Fibroblast of skin of right biceps (primary cell): ENCODE measurements at places on chromosomes 16 and 17.

GRCh38 chr16:3025032-3026002, 1.5 kb downstream of the THOC6 start:
- no peak for DNase-seq

GRCh38 chr17:75634376-75634740, 1.1 kb downstream of the SMIM5 start:
- DNase-seq, result no peak

DNA sequence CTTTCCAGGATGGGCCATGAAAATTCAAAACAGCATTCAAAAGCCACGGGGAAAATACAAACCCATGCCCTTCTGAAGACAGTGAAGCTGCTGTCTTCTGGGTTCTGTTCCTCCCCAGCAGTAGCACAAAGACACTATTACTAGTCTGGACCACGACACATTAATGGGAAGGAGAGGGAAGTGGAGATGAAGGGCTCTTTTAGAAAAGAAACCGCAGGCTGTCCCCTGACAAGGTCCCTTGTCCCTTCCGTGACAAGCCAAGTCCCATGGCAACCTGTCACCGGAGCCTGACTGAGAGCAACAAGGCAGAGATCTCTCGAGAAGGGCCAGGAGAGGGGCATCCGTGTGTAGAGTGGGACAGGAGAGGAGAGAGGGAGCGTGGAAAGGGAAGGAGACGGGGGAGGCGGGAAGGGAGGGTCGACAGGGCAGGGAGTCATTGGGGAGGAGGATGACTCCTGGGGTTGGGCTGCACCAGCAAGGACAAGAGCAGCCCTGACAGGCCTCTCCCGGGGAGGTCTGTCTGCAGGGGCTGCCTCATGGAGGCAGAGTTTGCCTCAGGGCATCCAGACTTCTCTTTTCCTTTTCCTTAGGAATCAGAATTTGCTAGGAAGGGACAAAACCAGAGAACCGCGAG, 436.2 kb downstream of the SLC39A11 start:
- DNase-seq, result no peak

GRCh38 chr17:69928611-69929010, 146.4 kb upstream of the KCNJ16 start:
- DNase-seq, result no peak

- DNase-seq, result peak; percentile 24
Observed at GRCh38 chr17:64117981-64118979, 11.7 kb downstream of the ERN1 start.

GRCh38 chr16:13244770-13245169, 343.4 kb downstream of the SHISA9 start:
- DNase-seq, result no peak

DNA sequence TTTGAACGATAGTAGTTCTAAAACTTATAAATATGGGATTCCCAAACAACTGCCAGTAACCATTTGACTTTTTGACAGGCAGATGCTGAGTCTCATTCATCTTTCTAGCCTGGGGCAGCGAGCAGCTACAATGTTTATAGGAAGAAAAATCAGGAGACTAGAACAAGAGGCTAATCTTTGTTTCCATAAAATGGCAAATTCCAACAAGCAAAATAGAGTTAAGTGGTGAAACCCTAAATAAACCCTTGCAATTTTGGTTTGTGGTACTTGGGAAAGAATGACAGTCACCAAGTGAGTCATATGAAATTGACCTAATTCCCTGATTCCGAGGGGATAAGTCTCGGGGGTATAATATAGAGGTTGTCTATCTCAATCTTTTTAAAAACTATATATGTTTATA, 27.3 kb upstream of the HS3ST2 start:
- DNase-seq, result peak; percentile 21

DNA sequence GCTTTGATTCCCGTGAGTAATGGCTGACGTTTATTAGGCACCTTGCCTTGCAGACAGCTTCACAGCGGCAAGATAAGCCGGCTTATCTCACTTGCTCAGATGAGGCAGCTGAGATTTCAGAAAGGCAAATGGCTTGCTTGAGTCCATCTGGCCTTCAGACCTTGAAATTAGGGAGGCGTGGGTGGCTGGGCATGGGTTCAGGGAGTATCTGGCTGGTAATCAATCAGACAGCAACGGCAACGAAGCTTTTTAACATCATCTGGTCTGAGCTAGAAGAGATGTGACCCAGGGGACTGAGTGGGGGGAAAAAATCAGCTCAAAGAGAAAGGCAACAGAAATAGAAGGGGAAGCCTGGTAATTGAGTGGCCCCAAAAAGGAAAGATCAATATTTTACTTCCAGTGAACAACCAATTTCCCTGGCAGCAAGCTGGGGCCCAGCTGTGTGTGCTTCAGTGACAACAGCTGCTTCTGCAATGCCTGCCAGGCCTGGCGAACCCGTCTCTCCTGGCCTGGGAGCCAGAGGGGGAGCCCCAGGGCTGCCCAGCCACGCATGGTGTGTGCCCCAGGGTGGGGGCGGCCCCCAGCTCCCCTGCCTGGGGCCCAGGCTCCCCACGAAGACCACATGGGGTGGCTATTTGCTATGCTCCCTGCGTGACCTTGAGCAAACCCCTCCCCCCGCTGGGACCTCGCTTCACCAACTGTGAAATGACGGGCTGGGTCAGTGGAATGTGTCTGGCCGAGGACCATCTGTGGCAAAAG, 34.0 kb downstream of the RAB11FIP4 start:
- DNase-seq, result no peak

- DNase-seq, result no peak
Observed at GRCh38 chr17:33564146-33564545, 271.1 kb upstream of the ASIC2 start.

GRCh38 chr17:2111691-2112090, 56.8 kb downstream of the HIC1 start:
- peak; percentile 97 for DNase-seq

- peak; percentile 30 for DNase-seq
Observed at GRCh38 chr17:41547378-41547841, 19.3 kb upstream of the KRT19 start.

DNA sequence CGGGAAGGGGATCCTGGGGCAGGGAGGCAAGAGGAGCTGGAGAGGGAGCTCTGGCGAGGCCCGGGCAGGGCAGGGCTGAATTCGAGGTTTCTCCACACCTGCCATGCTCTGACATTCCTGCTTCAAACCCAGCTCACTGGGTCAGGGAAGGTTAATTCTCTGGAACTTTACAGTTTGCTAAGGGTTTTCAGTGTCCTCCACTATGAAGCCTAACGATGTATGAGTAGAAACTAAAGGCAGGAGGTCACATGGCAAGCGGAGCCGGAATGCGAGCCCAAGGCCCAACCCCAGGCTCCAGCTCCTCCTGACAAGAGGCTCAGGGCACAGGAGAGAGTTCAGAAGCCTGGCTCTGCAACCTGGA, 29.2 kb downstream of the DCAKD start:
- no peak for DNase-seq

GRCh38 chr16:57388359-57389086, 16.0 kb upstream of the CCL17 start:
- DNase-seq, result no peak

DNA sequence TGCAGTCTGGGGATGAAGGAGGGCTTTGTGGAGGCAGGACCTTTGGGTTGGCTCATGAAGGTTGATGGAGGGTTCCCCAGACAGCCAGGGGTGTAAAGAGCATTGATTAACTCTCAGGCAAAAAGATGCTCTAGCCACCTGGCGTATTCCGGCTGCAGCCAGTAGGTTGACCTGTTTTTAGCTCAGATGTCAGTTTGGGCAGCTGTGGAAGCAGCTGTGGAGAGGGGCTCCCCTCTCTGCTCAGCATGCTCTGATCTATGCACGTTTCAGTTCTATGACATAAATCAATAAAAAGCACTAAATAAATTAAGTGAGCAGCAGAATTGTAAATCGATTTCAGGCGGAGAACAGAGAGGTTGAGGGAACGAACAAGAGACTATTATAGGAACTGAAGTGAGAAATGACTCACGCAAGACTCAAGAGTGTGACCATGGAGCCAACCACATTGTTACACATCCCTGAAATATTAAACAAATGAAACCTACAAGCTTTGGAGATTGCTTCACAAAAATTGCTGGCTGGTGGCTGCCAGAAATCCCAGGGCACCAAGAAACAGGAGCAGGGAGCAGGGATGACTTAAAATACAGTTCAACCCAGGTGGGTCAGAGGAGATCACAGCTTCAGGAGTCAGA, 111.9 kb downstream of the GSG1L start:
- no peak for DNase-seq

GRCh38 chr16:72908362-72909167, 139.4 kb downstream of the ZFHX3 start:
- no peak for DNase-seq

DNA sequence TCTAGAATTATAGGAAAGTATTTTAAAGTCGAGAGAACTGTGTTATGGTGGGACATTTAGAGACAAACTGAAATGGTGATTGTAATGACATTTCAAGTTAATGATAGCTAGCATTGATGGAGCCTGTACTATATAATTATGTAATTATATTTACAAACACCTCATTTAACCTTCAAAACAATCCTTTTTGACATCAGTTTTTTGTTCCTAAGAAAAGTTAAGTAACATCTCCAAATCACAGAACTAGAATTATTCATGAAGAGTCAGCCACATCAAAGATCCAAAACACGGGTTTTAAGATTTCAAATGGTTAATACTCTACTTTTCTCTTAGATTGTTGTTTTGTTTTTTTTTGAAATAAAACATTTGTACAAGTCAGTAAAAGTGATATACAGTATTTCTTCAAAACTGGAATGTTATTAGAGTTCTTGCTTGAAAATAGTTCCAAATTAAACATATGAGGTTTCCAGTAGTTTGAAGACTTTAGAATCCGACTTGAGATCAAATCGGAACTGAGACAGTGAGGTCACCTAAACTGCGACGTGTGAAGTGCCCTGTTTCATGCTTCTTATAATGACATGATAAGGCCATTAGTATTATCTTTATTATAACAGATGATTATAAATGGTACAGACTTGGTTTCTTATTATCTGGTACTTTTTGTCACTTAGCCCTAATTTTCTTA, 264.9 kb upstream of the TBX2 start:
- no peak for DNase-seq

DNA sequence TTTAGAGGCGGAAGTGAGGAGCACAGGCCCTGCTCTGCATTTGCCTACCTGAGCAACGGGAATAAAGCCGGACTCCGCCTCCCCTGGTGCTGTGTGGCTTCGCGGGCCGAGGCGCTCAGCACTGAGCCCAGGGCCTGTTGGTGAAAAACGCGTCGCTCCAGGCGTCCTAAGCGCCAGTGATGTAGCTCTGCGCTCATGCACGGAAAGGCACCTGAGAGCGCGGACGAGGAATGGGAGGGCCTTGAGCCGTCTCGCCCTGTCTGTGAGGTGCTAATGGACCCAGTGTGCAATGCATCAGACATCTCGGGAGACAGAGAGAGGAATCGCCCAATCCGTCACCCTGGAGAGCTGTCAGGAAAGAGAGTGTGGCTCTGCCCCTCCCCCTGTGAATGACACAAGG, 17.2 kb upstream of the ATP2A3 start:
- DNase-seq, result no peak

DNA sequence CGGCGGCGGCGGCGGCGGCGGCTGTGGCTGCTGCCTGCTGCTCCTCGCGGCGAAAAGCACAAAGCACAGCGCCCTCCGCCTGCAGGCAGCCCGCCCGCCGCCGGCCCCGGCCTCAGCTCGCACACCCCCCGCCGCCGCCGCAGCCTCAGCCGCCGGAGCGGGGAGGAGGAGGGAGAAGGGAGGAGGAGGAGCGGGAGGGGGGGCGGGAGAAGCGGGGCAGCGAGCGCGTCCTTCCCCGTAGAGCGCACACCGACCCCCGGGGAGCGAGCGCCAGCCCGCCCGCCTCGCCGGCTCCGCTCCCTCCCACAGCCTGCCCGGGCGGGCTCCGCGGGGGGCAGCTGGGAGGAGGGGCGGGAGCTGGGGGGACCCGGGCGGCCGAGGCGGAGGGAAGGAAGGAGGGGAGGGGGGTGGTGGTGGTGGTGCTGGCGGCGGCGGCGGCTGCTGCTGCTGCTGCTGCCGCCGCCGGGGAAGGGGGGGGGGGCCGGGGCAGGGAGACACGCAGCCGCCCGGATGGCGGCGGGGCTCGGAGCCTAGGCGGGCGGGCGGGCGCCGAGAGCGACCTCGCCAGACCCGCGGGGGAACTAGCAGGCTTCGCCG, at the start of gene UBTF:
Gene UBTF, minus strand, starts transcription at position 60 of the 597 bp plus-strand sequence. CDS start 1,446 bp downstream, outside the sequence.
- peak; percentile 84 for DNase-seq

DNA sequence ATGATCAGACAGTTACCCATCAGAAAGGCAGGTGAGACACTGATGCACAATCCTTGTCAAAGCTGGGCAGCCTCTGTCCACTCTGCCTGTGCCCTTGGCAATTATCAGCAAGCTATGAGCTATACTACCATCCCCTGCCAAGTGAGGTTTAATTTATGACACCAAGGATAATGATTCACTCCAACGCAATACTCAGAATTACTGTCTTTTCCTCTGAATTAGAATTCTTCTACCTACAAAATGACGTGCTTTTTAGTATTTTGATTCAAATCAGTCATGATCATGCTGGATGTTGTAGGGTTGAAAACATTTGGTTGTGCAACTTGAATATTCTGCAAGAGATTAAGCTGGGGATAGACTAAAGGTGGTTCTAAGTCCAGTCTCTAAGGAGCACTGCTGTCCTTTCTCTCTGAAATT, 116.8 kb upstream of the SOX9 start:
- DNase-seq, result peak; percentile 66

GRCh38 chr16:56872863-56873391, 7.9 kb downstream of the SLC12A3 start:
- no peak for DNase-seq

GRCh38 chr16:85566561-85567100, 46.5 kb upstream of the GSE1 start:
- DNase-seq, result no peak

- DNase-seq, result peak; percentile 96
Observed at GRCh38 chr16:84839956-84840355, 20.2 kb downstream of the CRISPLD2 start.

- no peak for DNase-seq
Observed at GRCh38 chr17:73317513-73318426, 6.0 kb upstream of the CDC42EP4 start.

- DNase-seq, result no peak
Observed at GRCh38 chr16:24442631-24443030, 96.7 kb upstream of the RBBP6 start.

DNA sequence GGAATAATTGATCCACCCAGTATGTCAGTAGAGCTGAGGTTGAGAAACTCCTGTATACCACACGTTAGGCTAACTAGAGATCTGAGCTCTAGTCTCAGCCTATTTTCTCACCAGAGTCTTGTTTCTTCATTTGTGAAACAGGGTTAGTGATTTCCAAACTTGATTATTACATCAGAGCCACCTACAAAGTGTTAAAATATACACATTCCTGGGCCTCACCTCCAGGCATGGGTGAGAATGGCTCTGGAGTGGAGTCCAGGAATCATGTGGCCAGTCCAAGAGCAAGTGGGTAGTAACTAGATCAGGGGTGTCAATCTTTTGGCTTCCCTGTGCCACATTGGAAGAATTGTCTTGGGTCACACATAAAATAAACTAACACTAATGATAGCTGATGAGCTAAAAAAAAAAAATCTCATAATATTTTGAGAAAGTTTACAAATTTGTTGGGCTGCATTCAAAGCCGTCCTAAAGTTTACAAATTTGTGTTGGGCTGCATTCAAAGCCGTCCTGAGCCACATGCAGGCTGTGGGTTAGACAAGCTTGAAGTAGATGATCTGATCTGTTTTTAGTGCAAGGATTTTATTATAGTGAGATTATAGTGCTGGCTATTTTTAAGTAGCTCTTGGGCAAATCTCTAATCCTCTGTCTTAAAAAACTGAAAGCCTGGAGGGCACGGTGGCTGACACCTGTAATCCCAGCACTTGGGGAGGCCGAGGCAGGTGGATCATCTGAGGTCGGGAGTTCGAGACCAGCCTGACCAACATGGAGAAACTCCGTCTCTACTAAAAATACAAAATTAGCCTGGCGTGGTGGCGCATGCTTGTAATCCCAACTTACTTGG, 20.4 kb downstream of the PRCD start:
- no peak for DNase-seq

GRCh38 chr17:8436169-8436843, 622 bp downstream of the NDEL1 start:
- peak; percentile 64 for DNase-seq

- DNase-seq, result no peak
Observed at GRCh38 chr17:83116311-83116771, 36.9 kb downstream of the METRNL start.
